ENCODE measurements at places on chromosomes 16 and 17.

- no peak for DNase-seq
Measured at GRCh38 chr16:84502075-84502474, 2.4 kb downstream of the MEAK7 start.

DNA sequence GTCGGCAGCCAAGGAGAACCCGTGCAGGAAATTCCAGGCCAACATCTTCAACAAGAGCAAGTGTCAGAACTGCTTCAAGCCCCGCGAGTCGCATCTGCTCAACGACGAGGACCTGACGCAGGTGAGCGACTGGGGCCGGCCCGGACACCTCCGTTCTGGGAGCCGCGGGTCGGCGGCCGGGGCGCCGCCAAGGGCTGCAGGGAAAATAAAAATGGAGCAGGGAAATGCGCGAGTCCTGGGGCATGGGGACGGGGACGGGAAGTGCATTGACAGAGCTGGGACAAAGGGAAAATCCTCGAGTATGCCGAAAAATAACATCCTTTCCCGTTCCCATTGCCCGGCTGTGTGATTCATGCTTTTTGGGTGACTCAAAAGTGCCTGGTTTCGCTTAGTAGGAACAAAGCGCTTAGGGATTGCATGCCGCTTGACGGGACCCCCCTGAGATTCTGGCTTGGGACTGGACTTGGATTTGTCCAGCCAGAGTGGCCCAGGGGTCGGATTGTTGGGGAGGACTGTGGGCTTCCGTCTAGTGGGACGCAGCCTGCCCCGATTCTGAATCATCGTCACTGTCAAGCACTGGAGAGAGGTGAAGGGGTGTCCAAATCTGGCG is 699 bp downstream of the MPRIP start:
- DNase-seq, result peak; percentile 27

DNA sequence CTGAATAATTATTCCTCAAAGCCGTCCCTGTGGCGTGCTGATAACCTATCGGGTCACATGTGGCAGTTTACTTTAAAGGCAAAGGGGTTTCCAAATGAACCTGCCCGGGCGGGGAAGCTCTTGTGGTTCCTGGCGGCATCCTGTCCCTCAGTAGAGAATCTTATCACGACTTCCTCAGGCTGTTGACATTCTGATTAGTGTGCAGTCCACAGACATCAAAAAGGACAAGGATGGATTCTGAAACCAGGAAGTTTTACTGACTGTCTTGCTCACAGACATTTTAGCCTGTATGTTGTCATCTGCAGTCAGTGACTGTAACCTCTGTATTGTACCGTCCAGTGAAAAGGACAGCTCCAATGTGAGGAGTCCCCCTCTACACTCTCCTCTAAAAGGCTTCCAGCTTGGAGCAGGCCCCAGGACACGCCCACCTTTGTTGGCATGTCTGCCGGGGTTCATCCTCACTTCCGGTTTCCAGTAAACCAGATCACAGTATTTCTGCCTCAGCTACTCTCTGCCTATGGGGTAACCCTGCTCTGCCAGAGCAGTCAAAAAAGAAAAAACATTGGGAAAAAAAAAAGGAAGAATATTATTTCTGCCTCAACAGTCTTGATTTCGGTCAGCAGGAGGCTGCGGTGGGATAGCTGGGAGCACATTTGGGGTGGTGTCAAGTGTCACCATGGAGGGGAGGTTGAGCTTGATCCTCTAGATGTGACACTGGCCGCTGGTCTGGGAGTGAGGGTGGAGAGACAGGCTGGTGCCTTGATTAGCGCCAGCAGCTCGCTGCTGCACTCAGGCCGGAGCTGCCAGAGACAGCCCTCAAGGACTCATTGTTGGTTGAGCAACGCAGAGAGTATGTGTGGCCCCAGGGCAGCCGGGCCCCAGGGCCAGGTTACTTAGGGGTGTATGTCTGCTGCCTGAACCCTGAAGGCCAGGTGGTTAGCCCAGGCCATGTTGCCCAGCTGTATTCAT is 89.0 kb upstream of the DNAH17 start:
- peak; percentile 67 for DNase-seq

- no peak for DNase-seq
Measured at GRCh38 chr16:60792437-60792836, 1243.8 kb downstream of the CDH8 start.

DNA sequence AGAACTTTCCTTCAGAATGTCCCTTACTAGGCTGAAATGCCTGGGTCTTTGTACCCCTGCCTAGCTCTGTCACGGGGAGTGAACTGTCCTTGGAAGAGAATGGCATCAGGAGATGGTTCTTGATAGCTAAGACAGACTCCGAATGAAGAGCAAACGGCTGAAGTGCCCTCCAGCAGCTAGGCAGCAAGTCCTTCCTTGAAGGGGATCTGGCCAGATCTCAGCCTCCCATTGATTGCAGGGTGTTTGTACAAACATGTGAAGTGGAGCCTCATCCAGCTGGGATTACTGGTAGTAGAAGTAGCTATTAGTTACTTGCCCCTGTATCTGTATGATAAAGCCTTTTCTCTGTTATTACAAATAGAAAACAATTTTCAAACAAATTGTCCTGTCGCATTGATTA is 30.9 kb downstream of the LRRC36 start:
- DNase-seq, result no peak

GRCh38 chr17:43463241-43463640 is 20.5 kb upstream of the DHX8 start:
- DNase-seq, result no peak

GRCh38 chr17:70875729-70876310 is 706.5 kb downstream of the KCNJ2 start:
- DNase-seq, result no peak

DNA sequence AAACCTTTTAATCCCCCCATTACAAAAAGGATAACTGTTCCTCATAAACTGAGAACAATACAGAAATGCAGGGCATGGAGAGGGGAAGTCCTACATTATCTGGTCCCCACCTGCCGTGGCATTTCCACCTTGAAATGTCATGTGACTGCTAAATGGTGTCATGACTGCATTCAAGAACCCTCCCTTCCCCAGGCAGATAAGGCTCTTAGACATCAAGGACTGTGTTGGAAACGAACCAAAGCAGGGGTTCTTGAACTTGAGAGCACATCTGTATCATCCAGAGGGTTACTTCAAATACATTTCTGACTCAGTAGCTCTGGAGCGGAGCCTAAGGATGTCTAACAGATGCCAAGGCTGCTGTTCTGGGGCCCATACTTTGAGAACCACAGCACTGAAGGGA is 18.4 kb downstream of the CMTM3 start:
- no peak for DNase-seq

DNA sequence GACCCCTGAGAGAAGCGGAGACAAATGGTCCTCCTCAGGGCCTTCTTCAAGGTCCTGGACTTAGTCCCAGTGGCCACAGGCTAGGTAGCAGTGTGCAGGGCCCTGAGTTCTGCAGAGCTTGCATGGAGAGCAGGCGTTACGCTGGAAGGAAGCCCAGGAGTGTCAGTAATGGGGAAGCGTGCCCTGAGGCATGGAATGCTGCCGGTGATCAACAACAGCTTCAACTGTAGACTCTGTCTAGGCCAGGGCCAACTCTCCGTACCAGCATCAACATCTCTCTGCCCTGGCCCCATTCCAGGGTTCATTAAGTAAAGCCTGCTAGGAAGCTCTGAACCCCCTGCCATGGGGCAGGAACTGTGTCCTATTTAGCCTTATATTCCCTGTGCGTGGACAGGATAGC is 568 bp upstream of the TNK1 start:
- DNase-seq, result no peak

DNA sequence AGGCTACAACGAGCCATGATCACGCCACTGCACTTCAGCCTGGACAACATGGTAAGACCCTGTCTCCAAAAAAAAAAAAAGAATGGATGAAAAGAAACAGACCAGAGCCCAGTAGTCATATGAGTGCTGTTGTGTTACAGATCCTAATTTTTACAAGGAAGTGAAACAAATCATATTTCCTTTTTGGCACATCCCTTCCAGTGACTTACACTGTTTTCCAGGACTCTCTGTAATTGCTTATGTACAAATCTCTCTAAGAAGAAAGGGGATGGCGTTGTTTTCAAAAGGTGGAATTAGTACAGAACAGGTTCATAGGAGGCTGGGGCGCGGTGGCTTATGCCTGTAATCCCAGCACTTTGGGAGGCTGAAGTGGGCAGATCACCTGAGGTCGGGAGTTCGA is 19.8 kb upstream of the ZNF594 start:
- DNase-seq, result no peak

GRCh38 chr17:43431714-43432523 is 33.1 kb downstream of the ARL4D start:
- no peak for DNase-seq

- DNase-seq, result no peak
Measured at GRCh38 chr16:65392806-65393565, 271.1 kb upstream of the CDH11 start.

- DNase-seq, result no peak
Measured at GRCh38 chr16:17776465-17776864, 305.7 kb upstream of the XYLT1 start.

DNA sequence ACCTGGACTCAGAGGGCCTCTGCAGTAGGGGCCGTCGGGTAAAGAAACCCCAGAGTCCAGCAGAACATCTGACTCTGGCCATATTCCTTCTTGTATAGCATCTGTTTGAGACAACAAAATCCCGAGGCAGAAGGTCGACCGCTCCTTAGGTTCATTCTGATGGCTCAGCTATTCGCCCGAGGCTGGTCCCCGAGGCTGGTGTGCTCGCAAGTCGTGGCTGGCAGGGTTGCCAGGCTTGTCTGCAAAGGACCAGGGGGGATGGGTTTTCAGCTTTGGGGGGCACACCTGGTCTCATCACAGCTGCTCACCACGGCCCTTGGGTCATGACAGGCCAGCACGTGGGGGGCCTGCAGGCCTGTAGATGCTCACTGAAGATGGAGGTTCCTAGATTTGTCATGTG is 119.1 kb downstream of the BANP start:
- DNase-seq, result no peak

GRCh38 chr16:21523411-21524067 is 75.8 kb upstream of the METTL9 start:
- no peak for DNase-seq

DNA sequence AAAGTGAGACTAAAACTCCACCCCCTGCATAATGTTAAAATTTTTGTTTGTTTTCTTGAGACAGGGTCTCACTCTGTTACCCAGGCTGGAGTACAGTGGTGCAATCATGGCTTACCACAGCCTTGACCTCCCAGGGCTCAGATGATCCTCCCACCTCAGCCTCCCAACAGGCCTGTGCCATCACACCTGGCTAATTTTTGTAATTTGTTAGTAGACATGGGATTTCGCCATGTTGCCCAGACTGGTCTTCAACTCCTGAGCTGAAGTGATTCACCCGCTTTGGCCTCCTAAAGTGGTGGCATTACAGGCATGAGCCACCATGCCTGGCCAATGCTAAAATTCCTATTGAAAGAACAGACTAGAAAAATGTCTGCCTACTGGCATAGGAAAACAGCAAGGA is 103.8 kb downstream of the TRIM37 start:
- no peak for DNase-seq

GRCh38 chr16:26993963-26994362 is 72.8 kb upstream of the C16orf82 start:
- DNase-seq, result no peak

- DNase-seq, result no peak
Measured at GRCh38 chr16:55658898-55659420, 3.2 kb downstream of the SLC6A2 start.

DNA sequence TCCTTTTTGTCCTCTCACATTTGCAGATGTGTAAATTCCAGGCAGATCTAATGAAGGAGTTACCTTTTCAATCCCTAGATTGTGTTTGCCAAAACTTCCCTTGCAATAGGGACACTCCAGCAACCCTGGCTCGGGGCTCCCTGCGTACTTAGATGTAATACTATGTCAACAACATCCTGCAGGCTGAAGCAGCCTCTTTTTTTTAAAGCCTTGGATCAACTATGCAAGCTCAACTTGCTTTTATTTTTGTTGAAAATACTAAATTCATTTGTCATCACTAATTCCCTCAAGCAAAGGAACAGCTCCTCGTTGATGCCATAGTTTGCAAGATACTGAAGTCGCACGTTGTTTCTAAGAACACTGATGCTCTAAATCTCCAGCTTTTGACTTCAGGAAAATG is 59.1 kb downstream of the GRIN2A start:
- no peak for DNase-seq

GRCh38 chr17:67531291-67531690 is 154.2 kb downstream of the PITPNC1 start:
- DNase-seq, result no peak

DNA sequence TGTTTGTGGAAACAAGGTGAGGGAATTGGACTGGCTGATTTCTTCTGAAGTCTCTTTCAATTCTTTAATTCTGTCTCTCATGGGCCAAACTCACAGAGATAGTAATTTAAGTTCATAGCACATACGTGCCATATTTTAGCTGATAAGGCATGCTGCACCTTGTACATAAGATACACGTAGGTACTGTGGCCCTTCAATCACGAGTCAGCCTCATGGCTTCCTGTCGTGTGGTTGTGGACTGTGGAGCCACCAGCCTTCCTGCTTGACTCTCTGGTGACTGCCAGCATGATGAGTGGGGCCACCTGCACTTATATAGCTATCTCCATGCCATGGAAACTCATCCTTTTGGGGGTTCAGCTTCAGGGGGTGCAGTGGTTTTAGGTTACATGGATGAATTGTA is 25.1 kb downstream of the KSR1 start:
- DNase-seq, result peak; percentile 66

- DNase-seq, result no peak
Measured at GRCh38 chr17:74452033-74452840, 14.2 kb upstream of the CD300A start.

GRCh38 chr17:48613862-48614694 is 1.0 kb downstream of the HOXB8 start:
- DNase-seq, result no peak

GRCh38 chr16:56874800-56875199 is 9.8 kb downstream of the SLC12A3 start:
- DNase-seq, result no peak

- no peak for DNase-seq
Measured at GRCh38 chr17:48630925-48631692, 5.0 kb upstream of the HOXB9 start.

- DNase-seq, result no peak
Measured at GRCh38 chr17:71313866-71314265, 807.0 kb upstream of the SOX9 start.

DNA sequence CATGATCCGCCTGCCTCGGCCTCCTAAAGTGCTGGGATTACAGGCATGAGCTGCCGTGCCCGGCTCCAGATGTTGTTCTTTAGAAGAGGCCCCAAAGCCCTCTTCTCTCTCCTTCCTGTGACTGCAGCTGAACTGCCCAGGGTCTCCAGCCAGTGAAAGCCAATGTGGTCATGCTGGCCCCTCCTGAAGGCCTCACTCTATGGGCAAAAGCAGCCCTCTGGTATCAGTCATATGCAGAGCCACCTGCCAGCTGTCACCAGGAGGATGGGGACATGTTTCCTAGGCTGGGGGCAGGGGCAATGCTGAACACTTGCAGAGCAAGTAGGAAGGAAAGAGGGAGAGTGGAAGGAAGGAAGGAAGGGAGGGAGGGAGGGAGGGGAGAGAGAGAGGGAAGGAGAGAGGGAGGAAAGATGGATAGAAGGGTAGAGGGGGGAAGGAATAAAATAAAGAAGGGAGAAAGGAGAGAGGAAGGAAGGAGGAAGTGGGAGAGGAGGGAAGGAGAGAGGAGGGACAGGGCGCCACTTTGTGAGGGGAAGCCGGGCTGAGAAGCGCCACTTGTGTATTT is 36.0 kb downstream of the SOCS3 start:
- no peak for DNase-seq
